SIG-M5 (cell line): ENCODE measurements at places on chromosomes 4 and X.

DNA sequence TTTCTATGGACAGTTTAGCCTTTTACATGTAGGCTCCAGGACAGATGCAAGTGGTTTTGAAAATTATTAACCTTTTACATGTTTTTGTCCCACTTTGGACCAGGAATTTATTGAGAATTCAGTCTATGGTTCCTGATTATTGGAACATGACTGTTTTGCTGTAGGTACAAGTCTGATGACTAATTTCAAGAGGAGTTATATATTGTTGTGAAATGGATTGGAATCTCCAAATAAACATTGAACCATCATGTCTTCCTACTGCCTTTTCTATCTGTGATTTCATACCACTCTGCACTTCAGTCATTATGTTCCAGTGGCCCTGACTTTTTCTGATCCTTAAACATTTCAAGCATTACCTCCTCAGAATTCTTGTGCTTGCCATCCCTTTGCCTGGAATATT is 35.9 kb downstream of the TBC1D19 start:
- DNase-seq: no peak

DNA sequence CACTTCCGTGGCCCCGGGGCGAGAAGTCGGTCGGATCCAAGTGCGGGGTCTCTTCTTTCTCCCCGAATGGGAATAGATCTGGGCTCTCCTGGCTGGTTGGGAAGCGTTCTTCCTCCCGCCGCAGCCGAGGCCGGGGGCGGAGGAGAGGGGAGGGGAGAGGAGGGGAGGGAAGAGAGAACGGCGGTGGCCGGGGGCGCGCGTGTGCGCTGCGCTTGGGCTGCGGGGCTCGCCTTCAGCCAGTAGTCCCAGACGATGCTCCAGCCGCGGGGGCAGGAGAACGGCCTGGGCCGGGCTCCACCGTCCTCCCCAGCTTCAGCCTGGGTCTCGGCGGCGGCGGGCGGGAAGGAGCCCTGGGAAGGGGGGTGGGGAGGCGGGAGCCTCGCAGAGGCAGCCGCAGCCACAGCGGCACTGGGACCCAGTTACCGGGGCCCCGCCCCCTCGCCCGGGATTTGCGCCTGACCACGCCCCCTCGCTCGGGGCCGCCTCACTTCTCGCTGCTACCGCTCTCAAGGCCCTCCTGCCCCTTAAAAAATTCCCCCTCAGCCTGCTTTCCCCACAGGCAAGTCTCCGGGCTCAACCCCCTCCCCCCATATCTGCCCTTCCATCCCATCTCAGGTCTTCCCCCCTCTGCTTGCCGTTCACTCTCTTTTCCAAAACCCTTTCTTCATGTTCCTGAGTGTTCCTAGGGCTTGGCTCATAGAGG is at the start of gene FGD1:
FGD1 (minus strand) TSS at position 421 of the 703 bp plus-strand sequence. CDS start 802 bp downstream, outside the sequence.
- no peak for DNase-seq

GRCh38 chrX:72554448-72555140 is 18.0 kb downstream of the HDAC8 start:
- DNase-seq: no peak

DNA sequence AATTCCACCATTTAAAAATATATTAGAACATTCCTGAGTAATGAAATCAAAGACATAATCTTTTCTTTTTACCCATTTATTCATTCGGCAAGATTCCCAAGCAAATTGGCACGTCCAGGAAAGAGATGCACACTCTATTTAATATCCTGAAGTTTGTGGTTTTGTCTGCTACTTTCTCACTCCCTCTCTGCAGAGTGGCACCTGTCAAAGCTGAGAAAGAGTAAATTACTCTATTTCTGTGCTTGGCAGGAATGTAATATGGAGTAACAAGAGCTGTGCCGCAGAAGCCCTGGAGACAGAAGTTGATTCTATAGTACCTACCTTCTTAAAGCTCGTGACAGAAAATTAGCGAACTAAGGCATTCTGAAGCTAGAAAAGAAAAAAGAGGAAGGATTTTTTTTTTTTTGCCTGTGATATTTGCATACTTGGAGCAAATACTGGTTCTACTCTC is 5.5 kb downstream of the GSTCD start:
- DNase-seq: peak; percentile 13

- no peak for DNase-seq
These were observed 111.3 kb upstream of the PAQR3 start for GRCh38 chr4:79050541-79050880.

- no peak for DNase-seq
These were observed 7.8 kb upstream of the RRAGB start for GRCh38 chrX:55709735-55710134.

GRCh38 chr4:43843501-43843900 is 605.1 kb downstream of the KCTD8 start:
- no peak for DNase-seq

DNA sequence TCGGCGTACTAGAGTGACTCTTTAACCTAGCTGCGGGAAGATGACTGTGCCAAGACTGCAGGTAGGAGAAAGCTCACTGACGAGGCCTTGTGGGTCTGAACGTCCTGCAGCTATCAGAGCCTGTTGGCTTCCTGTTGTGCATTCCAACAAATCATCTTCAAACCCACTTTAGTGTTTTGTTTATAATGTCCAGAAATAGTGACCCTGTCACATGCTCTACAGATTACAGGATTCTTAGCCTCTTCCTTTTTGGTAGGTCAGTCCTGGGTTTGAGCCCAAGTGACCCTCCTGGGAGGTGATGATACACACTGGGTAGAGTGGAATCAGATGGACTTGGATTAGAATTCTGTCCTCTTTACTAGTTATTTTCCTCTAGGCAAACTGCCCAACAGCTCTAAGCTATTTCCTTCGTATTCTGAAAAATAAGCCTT is 33.2 kb downstream of the HTT start:
- no peak for DNase-seq

GRCh38 chrX:49270249-49270921 is 792 bp downstream of the PPP1R3F start:
- DNase-seq: no peak

DNA sequence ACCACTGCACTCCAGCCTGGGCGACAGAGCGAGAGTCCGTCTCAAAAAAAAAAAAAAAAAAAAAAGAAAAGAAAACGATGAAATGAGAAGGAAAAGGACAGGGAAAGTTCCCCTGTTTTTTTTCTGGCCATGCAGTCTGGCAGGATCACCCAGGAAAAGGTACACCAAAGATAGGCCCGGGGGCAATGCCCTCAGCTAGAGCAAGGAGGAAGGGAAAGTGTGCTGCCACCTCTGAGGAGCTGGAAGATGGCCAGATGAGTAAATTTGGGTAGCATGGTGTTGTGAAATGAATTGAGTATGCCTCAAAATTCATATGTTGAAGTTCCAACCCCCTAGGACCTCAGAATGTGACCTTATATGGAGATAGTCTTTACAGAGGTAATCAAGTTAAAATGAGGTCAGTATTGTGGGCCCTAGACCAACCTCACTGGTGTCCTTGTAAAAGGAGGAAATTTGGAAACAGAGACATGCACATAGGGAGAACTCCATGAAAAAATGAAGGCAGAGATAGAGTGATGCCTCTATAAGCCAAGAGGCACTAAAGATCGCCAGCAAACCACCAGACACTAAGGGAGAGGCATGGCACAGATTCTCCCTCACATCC is 28.9 kb downstream of the MAOB start:
- DNase-seq: no peak

- no peak for DNase-seq
These were observed 711 bp downstream of the ACE2 start for GRCh38 chrX:15600049-15600448.

DNA sequence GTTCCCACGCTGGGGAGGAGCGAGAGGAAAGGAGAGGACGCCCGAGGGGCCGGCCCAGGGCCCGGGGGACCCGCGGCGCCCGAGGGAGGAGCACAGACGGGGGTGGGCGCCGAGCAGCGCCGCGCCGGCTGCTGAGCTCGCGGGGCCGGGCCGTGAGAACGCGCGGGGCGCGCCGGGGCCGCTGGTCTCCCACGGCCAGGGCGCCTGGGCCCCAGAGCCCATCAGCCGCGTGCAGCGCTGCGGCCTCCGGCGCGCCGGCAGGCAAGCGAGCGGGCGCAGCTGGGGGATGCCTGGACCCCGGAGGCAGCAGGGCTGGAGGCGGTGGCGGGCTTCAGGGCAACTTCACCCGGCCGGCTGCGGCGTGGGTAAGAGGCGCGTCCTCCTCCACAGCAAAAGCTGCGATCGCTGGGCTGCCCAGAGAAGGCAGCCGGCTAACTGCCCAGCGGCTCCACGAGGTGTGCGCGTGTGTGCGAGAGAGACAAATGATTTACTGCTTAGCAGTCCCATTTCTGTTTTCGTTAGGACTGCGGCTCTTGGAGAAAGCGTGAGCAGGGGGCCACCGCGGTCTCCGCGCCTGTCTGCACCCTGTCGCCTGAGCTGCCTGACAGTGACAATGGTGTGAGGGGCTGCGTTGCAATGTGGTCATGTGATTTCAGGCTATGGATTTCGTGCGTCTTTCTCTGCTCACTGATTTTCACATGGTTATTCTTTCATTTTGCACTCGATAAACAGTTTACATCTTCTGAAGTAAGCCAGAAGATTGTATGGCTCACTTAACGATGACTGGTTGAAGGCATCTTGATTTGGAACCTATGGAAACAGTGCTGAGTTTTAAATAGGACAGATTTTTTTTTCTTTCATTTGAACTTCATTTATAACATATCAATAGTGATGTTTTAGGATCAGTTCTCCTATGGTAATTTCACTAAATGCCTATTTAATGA is 1.2 kb downstream of the GUCY1A1 start:
- no peak for DNase-seq

- DNase-seq: no peak
These were observed 11.5 kb downstream of the SH3TC1 start for GRCh38 chr4:8210616-8211015.

DNA sequence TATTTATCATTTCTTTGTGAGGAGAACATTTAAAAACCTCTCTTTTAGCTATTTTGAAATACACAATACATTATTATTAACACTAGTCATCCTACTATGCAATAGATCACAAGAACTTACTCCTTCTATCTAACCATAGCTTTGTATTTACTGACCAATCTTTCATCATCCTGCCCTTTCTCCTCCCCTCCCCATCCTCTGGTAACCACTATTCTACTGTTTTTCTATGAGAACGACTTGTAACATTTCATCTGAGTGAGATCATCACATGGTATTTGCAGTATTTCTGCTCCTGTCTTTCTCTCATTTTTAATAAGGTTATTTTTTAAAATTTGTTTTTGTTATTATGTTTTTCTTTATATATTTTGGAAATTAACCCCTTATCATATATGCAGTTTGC is 331.8 kb downstream of the TEX13C start:
- DNase-seq: no peak

DNA sequence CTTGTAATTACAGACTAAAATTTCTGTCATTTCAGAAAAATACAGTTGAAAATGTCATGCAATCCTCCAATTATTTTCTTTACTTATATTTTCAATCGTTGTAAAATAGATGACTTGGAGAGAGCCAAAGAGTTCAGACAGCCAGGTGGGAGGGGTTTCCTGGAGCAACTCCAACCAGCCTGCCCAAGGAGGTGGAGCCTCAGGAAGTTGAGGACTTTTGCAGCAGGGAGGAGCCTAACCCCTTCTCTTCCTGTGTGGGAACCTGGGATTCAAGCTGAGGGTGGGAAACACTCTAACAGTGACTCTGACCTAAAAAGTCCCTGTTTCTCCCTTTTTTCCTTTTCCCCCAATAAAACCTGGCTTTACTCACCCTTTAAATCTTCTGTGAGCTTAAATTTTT is 72.2 kb upstream of the GABRG1 start:
- no peak for DNase-seq

DNA sequence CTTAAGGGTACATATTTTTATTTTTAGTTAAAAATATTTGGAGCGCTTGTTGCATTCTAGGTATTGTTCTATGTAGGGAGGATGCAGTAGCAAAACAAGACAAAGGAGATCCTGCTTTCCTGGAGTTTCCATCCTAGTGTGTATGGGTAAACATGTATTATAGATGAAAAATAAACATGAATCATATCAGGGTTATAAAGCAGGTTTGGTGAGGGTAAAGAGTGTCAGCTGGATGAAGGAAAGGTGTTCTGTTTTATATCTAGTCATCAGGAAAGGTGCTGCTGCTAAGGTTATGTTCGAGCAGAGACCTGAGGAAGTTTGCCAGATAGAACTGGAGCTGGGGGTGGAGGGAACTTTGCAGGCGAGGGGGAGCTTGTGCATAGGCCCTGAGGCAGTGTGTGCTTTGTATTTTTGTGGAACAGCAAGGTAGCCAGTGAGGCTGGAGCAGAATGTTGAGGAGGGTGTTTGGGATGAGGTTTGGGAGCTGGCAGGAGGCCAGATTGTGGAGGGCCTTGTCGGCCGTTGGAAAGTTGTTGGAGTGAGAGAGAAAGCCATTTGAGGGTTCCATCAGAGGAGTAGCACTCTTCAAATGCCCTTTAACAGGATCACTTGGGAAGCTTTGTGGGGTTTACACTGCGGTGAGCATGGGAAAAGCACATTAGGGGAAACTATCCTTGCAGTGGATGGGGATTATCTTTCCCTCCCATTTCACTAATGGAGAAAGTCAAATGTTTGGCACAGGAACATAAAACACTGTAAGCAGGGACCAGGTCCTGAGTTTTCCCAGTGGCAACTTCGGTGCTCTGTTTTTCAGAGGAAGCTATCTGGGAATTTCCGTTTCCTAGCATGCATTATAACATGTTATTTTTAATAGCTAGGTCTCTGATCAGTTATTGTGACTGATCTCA is 35.9 kb downstream of the AFF1 start:
- DNase-seq: no peak

GRCh38 chr4:77155631-77156452 is 1.2 kb upstream of the CCNG2 start:
- DNase-seq: no peak

DNA sequence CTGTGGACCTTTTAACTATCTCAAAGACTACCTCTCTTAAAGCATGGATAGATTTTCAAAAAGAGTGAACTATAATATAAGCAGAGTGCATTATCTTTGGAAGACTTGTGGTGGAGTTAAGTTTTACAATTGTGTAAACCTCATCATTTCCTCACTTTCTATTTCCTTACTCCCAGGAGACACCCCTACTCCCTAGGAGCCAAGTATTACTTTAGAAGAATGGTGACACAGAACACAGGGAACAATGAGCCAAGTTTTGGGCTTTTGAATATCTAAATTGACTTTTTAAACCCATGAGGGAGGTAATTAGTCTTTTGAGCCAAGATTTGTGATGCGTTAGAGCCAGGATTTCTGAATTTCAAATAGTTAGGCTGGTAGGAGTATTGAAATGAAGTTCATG is 78.9 kb upstream of the UNC5C start:
- DNase-seq: no peak

DNA sequence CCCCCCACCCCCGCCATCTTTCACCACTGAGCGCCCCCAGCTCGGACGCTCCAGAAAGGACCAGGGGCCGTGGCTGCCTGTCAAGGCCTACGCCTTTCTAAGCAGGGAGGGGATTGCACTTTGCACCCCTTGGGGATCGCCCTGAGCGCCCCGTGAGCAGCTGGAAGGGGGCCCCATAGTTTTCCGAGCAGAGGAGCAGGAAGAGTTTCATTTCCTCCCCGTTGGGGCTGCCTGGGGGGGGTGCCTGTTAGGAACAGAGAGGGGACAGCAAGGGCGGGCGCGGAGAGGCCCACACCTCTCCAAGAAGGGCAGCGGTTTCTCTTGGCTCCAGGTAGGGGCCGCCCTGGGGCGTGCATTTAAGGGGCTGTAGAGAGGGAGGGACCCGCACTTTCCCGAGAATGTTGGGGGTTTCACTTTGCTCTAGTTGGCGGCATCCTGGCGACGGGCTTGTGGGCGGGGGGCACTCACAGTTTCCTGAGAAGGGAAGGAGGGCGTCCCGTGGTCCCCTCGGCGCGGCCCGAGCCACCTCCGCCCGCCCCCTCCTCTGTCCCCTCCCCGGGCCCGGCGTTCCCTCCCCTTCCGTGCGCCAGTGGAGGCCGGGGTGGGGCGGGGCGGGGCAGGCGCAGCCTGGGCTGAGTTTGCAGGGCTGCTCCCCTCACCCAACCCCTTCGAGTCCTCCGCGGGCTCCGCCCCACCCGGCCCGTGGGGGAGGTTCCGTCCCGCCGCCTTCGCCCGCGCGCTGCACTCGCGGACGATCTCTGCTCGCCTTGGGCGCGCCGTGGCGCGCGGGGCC is 82.3 kb upstream of the CD99 start:
- no peak for DNase-seq
